NCI-H1436 treated with DMSO at 0.1 percent for 48 hours (cell line): ENCODE measurements at places on chromosomes 6 and 20.

DNA sequence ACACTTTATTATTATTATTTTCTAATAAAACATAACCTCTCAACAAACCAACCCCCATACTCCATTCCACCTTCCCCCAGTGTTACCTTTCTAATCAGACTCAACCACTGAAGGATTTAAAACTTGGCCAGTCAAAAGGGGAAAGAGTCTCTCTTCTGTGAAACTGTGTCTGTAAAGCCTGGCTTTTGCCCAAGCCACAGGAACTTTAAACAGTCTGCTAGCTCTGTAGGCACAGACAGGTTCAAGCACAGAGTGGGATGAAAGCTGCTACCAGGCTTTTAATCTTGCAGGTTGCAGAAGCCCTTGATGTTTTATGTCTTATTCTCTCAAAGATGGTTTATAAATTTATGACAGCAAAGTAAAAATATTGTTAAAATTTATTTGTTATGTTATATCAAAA, 585.7 kb downstream of the TENT5A start:
- no peak for DNase-seq

GRCh38 chr6:92433911-92434310, 985.4 kb downstream of the EPHA7 start:
- DNase-seq, result no peak

DNA sequence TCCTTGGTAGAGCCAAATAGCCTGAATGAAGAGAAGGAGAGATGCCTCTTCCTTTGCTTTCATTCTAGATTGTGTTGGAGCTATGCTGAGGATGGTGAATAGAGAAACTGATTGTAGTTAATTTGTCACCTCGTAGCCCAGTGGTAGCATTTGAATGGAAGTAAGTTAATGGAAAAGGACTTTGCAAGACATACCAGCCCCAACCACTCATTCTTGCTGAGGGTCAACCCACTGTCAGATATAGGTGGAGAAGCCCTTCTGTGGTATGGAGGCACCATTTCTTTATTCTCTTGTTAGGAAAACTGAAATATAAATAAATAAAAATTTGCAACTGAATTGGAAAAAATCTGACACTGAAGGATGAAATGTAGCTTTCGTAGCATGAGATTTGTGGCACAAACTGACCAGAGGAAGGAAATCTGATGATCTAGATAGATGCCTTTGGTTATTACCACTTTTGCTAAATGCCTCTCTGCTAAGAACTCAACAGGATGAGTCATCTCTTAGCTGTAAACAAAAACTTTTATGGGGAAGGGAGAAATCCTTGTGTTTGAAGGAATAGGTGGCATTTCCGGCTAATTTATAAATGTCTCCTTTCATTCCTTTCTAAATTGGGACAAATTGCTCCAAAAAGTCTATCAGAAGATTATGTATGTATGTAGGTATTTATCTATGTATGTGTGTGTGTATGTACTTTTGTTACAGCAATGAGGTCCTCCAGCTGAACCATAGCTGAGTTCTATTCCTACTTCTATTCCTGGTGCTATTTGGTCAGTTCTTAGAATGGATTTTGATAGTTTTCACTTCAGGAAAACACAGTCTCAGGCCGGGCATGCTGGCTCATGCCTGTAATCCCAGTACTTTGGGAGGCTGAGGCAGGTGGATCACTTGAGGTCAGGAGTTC, 76.5 kb upstream of the SUPT3H start:
- no peak for DNase-seq

DNA sequence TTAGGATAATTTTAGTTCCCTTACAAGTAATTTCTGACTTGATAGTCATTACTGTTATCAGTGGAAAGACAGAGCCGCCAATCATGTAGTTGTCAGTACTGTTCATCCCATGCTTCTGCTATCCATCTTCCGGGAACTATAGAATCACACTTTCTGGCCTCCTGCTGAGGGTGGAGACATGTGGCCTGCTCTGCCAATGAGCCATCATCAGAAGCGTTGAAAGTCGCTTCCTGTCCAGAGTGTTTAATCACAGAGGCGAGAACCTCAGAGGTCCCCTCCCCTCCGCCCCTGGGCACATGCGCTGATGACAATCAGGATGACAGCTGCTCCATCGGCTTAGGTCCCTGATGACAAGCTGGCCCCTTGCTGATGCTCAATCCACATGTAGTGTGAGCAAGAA, 3.0 kb downstream of the DDO start:
- DNase-seq, result no peak

GRCh38 chr6:166624275-166624674, 2.8 kb downstream of the RPS6KA2 start:
- DNase-seq, result no peak

- DNase-seq, result no peak
Observed at GRCh38 chr6:2706558-2706957, 44.2 kb downstream of the MYLK4 start.

GRCh38 chr6:147176795-147177194, 27.4 kb upstream of the STXBP5 start:
- no peak for DNase-seq

- DNase-seq, result no peak
Observed at GRCh38 chr6:27062755-27063154, 184.7 kb upstream of the PRSS16 start.

DNA sequence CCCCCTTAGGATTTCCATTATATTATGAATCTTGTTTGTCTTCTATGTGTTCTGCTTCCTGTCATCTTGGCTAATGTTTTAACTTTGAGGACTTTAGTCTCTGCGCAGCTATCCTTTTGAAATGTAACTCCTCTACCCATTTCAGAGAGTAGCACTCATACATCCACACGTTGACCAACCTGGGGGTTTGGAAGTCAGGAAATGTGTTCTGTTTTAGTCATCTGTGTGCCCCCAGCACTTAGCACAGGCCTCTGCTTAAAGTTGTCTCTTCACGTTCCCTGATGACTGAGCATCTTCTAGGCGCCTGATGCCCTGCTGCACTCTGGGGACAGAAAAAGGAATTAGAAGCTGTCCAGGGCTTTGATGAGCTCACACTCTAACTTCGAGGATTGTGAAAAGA, 47.9 kb downstream of the HMGN3 start:
- DNase-seq, result no peak
